ENCODE measurements at places on chromosomes 2 and 18.

- peak; percentile 65 for DNase-seq
These were observed 21.2 kb downstream of the TEX44 start for GRCh38 chr2:231613663-231614558.

GRCh38 chr2:118786746-118787145, 60.7 kb downstream of the EN1 start:
- DNase-seq, result no peak

- DNase-seq, result no peak
These were observed 345.8 kb upstream of the TFPI start for GRCh38 chr2:187900021-187900420.

GRCh38 chr2:143357966-143358365, 228.7 kb downstream of the ARHGAP15 start:
- DNase-seq, result no peak

DNA sequence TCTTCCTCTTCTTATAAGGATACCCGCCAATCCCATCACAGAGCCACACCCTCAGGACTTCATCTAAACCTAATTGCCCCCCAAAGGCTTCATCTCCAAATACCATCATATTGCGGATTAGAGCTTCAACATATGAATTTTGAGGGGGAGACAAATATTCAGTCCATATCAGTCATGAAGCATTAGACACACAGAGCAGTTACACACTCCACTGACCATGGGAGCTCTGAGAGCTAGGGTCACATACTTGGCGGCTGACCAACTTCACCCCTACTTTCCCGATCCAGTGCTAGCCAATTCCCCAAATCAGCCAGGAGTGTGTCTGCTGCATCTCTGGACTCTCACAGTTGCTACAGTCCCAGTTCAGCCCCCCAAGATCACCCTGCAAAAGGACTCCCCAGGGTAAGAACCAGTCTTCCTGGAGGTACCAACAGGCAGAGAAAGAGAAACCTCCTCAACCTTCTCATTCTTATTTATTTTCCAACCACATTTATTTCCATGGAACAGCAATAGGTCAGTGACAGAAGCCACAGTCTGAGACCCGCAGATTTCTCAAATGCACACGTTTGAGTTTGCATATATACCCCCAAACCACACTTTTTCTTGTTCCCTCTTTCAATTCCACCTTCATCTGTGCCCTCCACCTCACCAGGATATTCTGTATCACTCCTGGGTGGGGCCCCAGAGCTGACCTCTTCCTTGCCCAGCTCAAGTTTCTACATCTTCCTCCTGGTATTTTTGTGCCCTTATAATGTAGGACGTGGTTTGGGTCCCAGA, 33.3 kb downstream of the SPP2 start:
- no peak for DNase-seq

- DNase-seq, result no peak
These were observed 7.2 kb upstream of the ROCK1 start for GRCh38 chr18:21118806-21119205.

GRCh38 chr2:163312713-163313112, 423.1 kb downstream of the FIGN start:
- DNase-seq, result no peak

GRCh38 chr2:74645344-74645743, 2.8 kb downstream of the M1AP start:
- no peak for DNase-seq

DNA sequence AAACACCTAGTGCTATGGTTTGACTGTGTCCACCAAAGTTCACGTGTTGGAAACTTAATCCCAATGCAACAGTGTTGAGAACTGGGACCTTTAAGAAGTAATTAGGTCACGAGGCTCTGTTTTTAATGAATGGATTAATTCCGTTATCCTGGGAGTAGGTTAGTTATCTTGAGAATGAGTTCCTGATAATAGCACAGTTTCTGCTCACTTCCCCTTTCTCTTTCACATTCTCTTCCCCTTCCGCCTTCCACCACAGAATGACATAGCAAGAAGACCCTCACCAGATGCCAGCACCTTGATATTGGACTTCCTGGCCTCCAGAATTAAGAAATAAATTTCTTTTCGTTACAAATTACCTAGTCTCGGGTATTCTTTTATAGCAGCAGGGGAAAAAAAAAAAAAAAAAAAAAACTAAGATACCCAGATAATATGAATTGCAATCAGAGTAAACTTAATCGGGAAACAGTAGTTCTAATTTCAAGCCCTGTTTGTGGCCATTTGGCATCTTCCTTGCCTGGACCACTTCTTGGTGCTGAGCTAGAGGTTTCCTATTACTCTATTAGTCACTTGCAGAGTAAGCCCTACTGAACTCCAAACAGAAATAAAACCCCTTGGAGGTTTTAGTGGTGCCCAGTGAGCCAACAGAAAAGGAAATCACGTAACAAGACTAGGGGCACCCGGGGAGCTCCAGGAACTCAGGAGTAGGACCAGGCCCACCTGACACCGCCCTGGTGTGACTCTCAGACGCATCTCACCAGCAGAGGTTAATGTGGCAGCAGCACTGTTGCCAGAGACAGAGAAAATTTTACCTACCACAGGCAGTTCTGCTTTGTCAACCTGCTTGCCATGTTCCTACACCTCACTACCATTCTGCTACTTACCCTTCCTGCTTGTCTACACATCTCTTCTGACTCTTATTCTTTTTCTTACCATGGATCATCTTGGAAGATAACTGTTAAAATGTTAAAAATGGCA, 147.6 kb upstream of the CAB39 start:
- DNase-seq, result no peak

GRCh38 chr2:98560256-98560771, 48.0 kb downstream of the COA5 start:
- DNase-seq, result no peak

GRCh38 chr2:217798743-217799562, 203.8 kb downstream of the TNS1 start:
- no peak for DNase-seq

DNA sequence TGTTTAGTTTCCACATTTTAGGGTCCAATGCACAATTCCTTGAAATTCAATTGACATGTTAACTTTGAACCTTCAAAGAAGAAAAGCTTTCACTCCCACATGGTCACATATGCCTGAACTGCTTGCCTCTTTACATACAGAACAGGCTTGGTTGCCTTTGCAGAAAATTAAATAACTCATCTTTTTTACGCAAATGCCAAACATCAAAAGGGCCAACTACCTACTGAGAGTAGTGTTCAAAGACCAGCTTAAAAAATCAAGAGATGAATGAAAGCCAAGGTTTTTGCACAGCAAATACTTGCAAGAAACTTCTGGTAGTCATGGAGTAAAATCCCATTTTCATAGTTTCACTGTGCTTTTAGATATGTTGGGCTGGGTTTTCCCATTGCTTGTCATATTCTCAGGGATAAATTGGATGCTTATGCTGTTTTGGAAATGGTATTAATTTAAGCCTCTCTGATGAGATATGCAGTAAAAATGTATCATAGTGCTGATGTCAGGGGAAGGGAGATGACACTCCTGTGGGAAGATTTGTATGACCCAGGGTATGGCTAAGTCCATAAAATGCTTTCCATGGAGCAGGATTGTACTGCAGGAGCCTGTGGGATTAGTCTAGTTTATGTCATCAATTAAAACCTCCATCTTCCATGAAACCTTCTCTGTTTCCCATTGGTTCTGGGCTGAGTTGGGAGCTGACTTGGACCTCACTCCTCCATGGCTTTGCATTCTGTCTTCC, 60.6 kb upstream of the DARS1 start:
- DNase-seq, result no peak

- no peak for DNase-seq
These were observed 73.9 kb upstream of the TWSG1 start for GRCh38 chr18:9260388-9261380.
